ENCODE measurements at places on chromosomes 13 and 19. TPM values are rescaled to one million over a fixed set of nuclear protein-coding genes. Genes with fewer than 3 reads are reported as not detected.

DNA sequence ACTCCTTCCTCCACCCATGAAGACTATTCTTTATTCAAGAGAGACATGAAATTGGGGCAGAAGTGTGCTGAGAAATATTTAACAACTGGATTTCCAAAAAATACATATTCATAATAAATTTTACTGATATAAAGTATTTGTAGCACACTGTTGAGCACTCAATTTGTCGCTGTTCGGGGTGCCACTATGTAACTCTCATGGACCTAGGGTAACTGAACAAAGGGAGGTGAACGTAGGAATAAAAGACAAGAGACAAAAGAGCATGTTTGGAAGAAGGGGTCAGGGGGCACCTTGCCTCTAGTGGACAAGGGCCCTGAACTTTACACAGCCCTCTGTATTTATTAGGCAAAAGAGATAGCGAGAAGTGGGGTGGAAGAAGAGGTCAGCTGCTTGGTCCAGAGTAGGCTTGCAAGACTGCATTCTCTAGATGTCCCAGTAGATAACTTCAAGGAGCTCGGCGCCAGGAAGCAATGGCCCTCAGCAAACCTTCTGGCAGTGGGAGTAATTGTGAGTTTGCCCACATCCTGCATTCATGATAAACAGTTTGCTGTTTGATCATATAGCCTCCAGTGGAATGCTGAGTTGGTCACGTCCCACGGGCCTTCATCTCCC is 4.5 kb upstream of the ZNF175 start:
- H3K4me1 ChIP-seq: peaks cover under 1% of the 10 kb centered on the region
- H3K36me3 ChIP-seq: no peaks in the 10 kb centered on the region
- no peak overlapping the region for H3K4me3 ChIP-seq
- DNase-seq: no peak

Gene ALDH16A1
- 15.1 TPM for total RNA-seq

GRCh38 chr13:110289661-110290060 is 17.3 kb downstream of the COL4A1 start:
- H3K27me3 ChIP-seq: no peaks in the 10 kb centered on the region
- H3K27ac ChIP-seq: no peak overlapping the region
- H3K4me3 ChIP-seq: no peak overlapping the region
- peak; percentile 13 for DNase-seq

- H3K27ac ChIP-seq: no peak overlapping the region
- no peak for DNase-seq
- H3K4me1 ChIP-seq: no peaks in the 10 kb centered on the region
- H3K4me3 ChIP-seq: no peak overlapping the region
- no peaks in the 10 kb centered on the region for H3K27me3 ChIP-seq
Observed at GRCh38 chr13:70424428-70424827, 316.2 kb upstream of the KLHL1 start.

- no peaks in the 10 kb centered on the region for H3K36me3 ChIP-seq
- no peaks in the 10 kb centered on the region for H3K27me3 ChIP-seq
- no peak overlapping the region for H3K27ac ChIP-seq
- no peak for DNase-seq
- H3K4me3 ChIP-seq: no peak overlapping the region
- H3K4me1 ChIP-seq: no peaks in the 10 kb centered on the region
Observed at GRCh38 chr13:26019881-26020870, 31.6 kb downstream of the SHISA2 start.

GRCh38 chr13:100824366-100824765 is 149.8 kb upstream of the TMTC4 start:
- no peak overlapping the region for H3K27ac ChIP-seq
- no peaks in the 10 kb centered on the region for H3K4me1 ChIP-seq
- no peak for DNase-seq
- no peaks in the 10 kb centered on the region for H3K36me3 ChIP-seq

- no peak overlapping the region for H3K27ac ChIP-seq
- peaks cover 19% of the 10 kb centered on the region for H3K4me1 ChIP-seq
- H3K27me3 ChIP-seq: no peaks in the 10 kb centered on the region
- no peak overlapping the region for H3K4me3 ChIP-seq
- no peak for DNase-seq
- no peaks in the 10 kb centered on the region for H3K36me3 ChIP-seq
Observed at GRCh38 chr13:41809962-41810361, 150.9 kb downstream of the VWA8 start.

- H3K4me3 ChIP-seq: no peak overlapping the region
- no peak for DNase-seq
- no peaks in the 10 kb centered on the region for H3K4me1 ChIP-seq
- no peak overlapping the region for H3K27ac ChIP-seq
Observed at GRCh38 chr19:10984166-10984735, 23.4 kb downstream of the SMARCA4 start.

- no peaks in the 10 kb centered on the region for H3K36me3 ChIP-seq
- no peaks in the 10 kb centered on the region for H3K27me3 ChIP-seq
- no peaks in the 10 kb centered on the region for H3K4me1 ChIP-seq
Observed at GRCh38 chr13:31168166-31168565, 6.5 kb upstream of the HSPH1 start.

Gene CAPS
- 11.5 TPM for total RNA-seq

DNA sequence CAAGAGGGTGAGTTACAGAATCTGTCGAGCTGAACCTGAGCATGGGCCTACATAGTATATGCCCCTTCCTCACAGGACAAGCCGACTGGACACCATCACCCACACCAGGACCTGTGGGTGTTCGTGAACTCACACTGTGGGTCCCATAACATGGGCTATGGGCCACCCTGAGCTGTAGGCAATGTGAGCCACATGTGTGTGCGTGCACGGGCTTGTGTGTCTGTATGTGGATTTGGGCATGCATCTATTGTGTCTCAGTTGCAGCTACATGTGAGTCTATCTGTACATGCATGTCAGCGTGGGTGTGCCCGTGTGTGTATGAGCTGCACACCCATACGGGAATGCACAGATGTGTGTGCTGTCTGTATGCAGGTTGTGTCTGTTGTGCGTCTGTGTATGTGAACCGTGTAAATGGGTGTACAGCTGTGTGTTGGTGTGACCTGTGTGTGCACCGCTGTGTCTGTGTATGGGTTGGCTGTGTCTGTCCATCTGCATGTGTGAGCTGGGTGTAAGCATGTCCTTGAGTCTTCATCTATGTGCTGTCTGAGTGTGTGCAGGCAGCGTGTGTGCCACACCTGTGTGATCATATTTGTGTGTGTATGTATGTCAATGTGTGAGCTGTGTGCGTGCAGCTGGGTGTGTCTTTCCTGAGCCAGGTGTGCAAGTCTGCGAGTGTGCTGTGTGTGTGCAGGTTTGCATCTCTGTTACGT is 1.7 kb downstream of the NOTCH3 start:
- peak overlapping the region; percentile 58 for H3K4me3 ChIP-seq
- peak overlapping the region; percentile 20 for H3K27ac ChIP-seq
- H3K27me3 ChIP-seq: peaks cover 35% of the 10 kb centered on the region
- H3K4me1 ChIP-seq: peaks cover 5% of the 10 kb centered on the region

GRCh38 chr19:11649941-11650340 is 52.7 kb downstream of the ZNF627 start:
- no peaks in the 10 kb centered on the region for H3K36me3 ChIP-seq
- DNase-seq: no peak
- no peaks in the 10 kb centered on the region for H3K4me1 ChIP-seq

Gene RASGRP4
- total RNA-seq: 4.1 TPM

GRCh38 chr19:1163934-1164683 is 10.0 kb downstream of the SBNO2 start:
- peaks cover 46% of the 10 kb centered on the region for H3K4me1 ChIP-seq
- no peak overlapping the region for H3K4me3 ChIP-seq
- DNase-seq: no peak

Gene MAMSTR
- 14.3 TPM for total RNA-seq

Gene IRGC
- total RNA-seq: not detected

GRCh38 chr19:32012206-32012605 is 333.2 kb upstream of the ZNF507 start:
- no peaks in the 10 kb centered on the region for H3K27me3 ChIP-seq
- H3K36me3 ChIP-seq: no peaks in the 10 kb centered on the region
- H3K27ac ChIP-seq: no peak overlapping the region
- no peaks in the 10 kb centered on the region for H3K4me1 ChIP-seq
- no peak overlapping the region for H3K4me3 ChIP-seq

GRCh38 chr19:16247353-16248182 is 49.9 kb downstream of the AP1M1 start:
- H3K36me3 ChIP-seq: no peaks in the 10 kb centered on the region
- H3K27ac ChIP-seq: no peak overlapping the region
- H3K4me3 ChIP-seq: no peak overlapping the region
- H3K4me1 ChIP-seq: no peaks in the 10 kb centered on the region
- H3K27me3 ChIP-seq: no peaks in the 10 kb centered on the region

DNA sequence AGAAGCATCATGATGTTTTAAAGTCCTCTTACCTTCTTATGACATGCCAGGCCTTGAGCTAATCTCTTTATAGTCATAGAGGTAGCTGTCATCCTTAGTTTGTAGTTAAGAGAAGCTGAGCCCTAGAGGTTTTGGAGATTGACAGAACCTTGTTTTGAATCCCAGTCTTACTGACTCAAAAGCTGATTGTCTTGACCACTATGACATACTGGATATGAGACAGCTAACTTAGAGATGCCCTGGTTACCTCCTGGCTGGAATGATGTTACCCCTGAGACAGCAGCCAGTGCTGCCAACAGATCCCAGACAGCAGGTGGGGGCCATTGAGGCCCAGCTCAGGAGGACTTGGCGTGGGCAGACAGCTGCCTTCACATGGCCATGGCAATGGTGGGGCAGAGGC is 311.0 kb downstream of the MTUS2 start:
- H3K4me3 ChIP-seq: no peak overlapping the region
- H3K4me1 ChIP-seq: no peaks in the 10 kb centered on the region
- no peaks in the 10 kb centered on the region for H3K27me3 ChIP-seq
- H3K36me3 ChIP-seq: no peaks in the 10 kb centered on the region

Gene ZNF506
- 20.4 TPM for total RNA-seq

GRCh38 chr13:79468402-79468801 is 12.6 kb upstream of the NDFIP2 start:
- no peak overlapping the region for H3K4me3 ChIP-seq
- no peaks in the 10 kb centered on the region for H3K27me3 ChIP-seq
- no peaks in the 10 kb centered on the region for H3K36me3 ChIP-seq

Gene FSD1
- not detected for total RNA-seq

GRCh38 chr13:93080587-93080986 is 146.0 kb upstream of the GPC6 start:
- H3K4me1 ChIP-seq: no peaks in the 10 kb centered on the region
- DNase-seq: no peak
- H3K4me3 ChIP-seq: no peak overlapping the region
- no peaks in the 10 kb centered on the region for H3K36me3 ChIP-seq

DNA sequence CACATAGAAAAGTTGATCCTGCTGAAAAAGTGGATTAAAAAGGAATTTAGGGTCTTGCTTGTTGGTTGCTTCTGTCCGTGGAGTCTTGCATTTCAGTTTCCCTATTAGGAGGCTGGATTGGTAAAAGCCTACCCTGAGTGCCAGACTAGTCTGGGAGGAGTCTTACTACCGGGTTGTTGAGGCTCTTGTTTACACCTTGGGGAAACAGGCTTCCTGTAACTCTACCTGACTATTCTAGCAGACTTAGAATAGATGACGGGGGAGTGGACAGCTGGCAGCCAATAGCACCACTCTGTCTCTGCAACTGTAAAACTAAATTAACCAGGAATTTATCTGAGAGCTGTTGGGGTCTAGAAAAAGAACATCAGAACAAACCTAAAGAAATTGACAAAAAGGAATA is 11.3 kb upstream of the MPHOSPH8 start:
- H3K4me3 ChIP-seq: no peak overlapping the region
- no peak for DNase-seq
- H3K36me3 ChIP-seq: no peaks in the 10 kb centered on the region
- no peaks in the 10 kb centered on the region for H3K27me3 ChIP-seq
- no peaks in the 10 kb centered on the region for H3K4me1 ChIP-seq

DNA sequence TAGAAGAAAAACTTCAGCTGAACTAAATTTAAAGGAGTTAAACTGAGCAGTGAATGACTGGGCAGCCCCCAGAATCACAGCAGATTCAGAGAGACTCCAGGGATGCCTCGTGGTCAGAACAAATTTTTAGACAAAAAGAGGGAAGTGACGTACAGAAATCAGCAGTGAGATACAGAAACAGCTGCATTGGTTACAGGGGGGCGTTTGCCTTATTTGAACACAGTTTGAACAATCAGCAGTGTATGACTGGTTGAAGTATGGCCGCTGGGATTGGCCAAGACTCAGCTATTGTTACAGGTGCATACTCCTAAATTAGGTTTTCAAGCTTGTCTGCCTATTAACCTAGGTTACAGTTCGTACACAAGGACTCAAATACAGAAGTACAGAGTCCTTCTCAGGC is 2.2 kb upstream of the SPRYD7 start:
- no peaks in the 10 kb centered on the region for H3K27me3 ChIP-seq
- H3K4me1 ChIP-seq: peaks cover 14% of the 10 kb centered on the region
- peak overlapping the region; percentile 38 for H3K27ac ChIP-seq

Gene TEX29
- total RNA-seq: 0.28 TPM

- H3K36me3 ChIP-seq: no peaks in the 10 kb centered on the region
- no peak overlapping the region for H3K4me3 ChIP-seq
- no peaks in the 10 kb centered on the region for H3K27me3 ChIP-seq
- no peak for DNase-seq
- no peak overlapping the region for H3K27ac ChIP-seq
Observed at GRCh38 chr13:84358601-84359000, 476.3 kb upstream of the SLITRK1 start.

DNA sequence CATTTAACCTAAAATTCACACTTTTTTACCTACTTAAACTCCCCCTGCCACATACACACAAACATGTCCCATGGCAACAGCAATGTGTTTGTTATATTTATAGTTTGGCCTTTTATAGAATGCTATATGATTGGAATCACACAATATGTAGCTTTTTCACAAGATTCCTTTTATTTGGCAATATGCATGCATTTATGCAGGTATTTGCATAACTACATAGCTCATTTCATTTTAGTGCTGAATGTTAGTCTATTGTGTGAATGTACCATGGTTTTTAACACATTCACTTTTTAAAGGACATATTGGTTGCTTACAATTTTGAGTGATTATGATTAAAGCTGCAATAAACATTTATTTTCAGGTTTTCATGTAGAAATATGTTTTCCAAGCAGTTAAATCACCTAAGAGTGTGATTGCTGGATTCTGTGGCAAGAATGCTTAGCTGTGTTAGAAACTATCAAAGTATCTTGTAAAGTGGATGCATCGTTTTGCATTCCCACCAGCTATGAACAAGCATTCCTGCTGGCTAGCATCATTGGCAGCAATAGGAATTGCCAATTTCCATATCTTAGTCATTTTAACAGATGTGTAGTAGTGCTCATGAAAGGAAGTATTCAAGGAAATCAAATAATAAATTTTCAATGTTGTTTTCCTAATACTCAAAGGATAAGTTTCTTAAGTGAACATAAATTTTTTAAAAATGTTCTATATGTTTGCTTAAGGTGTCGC is 557.0 kb downstream of the SLITRK1 start:
- H3K4me1 ChIP-seq: no peaks in the 10 kb centered on the region
- no peaks in the 10 kb centered on the region for H3K27me3 ChIP-seq
- no peak for DNase-seq
- H3K36me3 ChIP-seq: no peaks in the 10 kb centered on the region
- no peak overlapping the region for H3K4me3 ChIP-seq

Gene TRAPPC5
- 85.3 TPM for total RNA-seq

- no peak for DNase-seq
- H3K27me3 ChIP-seq: no peaks in the 10 kb centered on the region
- no peaks in the 10 kb centered on the region for H3K4me1 ChIP-seq
- no peaks in the 10 kb centered on the region for H3K36me3 ChIP-seq
- no peak overlapping the region for H3K4me3 ChIP-seq
- no peak overlapping the region for H3K27ac ChIP-seq
Observed at GRCh38 chr13:37884674-37885073, 15.1 kb upstream of the TRPC4 start.

Gene MYO1F
- 18.7 TPM for total RNA-seq

Data from adrenal gland (tissue), 19 donors.